ENCODE measurements at places on chromosomes 11 and 22.

DNA sequence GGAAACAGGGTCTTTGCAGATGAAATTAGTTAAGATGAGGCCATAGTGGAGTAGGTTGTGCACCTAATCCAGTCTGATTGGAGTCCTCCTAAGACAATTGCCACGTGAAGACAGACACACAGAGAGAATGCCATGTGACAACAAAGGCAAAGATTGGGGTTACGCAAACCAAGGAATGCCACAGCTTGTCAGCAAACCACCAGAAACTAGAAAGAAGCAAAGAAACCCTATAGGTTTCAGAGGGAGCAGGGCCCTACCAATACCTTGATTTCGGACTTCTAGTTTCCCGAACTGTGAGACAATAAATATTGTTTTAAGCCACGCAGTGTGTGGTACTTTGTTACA, 8.2 kb upstream of the LAYN start:
- no peak for DNase-seq

DNA sequence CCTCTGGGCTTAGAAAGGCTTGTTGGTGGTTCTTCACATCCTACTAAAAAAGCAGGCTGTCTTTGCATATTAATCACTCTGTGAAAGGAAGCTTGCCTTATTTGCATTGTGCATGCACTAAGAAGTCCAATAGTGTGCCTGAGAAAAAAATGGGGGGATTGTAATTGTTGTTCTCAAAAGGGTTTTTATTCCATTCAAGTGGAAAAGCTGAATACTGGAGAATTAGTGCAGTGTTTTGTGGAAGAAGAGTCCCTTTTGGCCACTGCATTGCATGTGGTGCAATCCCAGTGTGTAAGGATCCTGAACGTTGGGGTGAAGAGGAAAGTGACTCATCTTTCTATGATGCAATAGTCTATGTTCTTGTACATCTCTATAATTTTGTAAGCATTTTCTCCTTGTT, 16.5 kb downstream of the NCAM1 start:
- no peak for DNase-seq

- no peak for DNase-seq
These were observed 35.1 kb downstream of the HIPK3 start for GRCh38 chr11:33292311-33292710.

- DNase-seq: no peak
These were observed 1.1 kb downstream of the PRDX5 start for GRCh38 chr11:64318766-64319761.

DNA sequence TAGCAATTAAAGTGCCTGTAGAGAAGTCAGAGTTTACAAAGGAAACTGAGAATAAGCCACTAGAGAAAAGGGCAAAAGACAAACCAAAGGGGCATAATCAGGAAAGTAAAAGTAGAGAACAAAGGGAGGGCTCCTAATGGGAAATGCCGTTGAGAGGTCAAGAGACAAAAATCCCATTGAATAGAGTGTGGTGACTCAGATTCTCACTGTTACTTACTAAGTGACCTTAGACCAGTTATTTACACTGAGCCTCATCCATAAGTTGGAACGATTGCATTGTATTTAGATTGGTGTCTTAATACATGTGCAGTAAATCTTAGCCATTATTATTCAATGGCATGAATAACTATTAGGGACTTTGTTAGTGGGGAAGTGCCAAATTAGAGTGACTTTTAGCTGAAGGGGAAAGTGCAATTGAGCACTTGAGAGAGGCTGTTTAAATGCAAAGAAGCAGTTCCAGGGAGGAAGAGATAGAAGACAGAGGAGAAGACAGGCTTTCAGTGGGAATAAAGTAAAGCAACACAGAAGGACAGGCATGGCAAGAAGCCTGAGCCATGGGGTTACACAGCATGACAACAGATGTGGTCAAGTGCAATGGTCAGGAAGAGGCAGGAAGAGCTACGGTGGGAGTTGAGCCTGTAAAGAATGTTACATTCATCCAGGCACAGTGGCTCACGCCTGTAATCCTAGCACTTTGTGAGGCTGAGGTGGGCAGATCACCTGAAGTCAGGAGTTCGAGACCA, 82.6 kb downstream of the UBASH3B start:
- no peak for DNase-seq

- DNase-seq: no peak
These were observed 9.0 kb upstream of the ZBTB44 start for GRCh38 chr11:130323452-130324450.

GRCh38 chr11:36333897-36334296, 37.8 kb downstream of the PRR5L start:
- DNase-seq: no peak

- no peak for DNase-seq
These were observed 81.2 kb downstream of the RASSF10 start for GRCh38 chr11:13090228-13090708.

- no peak for DNase-seq
These were observed 3.0 kb downstream of the ME3 start for GRCh38 chr11:86669424-86669823.

DNA sequence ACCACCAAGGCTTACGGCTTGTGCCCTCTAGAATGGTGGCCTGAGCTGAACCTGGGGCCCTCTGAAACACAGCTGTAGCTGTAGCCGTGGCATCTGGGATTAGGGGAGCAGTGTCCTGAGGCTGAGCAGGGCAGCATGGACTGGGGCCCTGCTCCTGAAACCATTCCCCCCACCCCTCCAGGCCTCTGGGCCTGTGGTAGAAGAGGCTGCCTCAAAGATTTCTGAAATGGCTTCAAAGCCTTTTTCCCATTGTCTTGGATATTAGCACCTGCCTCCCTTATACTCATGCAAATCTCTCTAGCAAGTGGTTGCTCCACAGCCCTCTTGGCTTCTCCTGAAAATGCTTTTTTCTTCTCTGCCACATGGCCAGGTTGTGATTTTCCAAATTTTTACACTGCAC, 106.9 kb downstream of the CTNND1 start:
- DNase-seq: no peak

GRCh38 chr11:77129842-77130756, 2.1 kb downstream of the MYO7A start:
- no peak for DNase-seq

DNA sequence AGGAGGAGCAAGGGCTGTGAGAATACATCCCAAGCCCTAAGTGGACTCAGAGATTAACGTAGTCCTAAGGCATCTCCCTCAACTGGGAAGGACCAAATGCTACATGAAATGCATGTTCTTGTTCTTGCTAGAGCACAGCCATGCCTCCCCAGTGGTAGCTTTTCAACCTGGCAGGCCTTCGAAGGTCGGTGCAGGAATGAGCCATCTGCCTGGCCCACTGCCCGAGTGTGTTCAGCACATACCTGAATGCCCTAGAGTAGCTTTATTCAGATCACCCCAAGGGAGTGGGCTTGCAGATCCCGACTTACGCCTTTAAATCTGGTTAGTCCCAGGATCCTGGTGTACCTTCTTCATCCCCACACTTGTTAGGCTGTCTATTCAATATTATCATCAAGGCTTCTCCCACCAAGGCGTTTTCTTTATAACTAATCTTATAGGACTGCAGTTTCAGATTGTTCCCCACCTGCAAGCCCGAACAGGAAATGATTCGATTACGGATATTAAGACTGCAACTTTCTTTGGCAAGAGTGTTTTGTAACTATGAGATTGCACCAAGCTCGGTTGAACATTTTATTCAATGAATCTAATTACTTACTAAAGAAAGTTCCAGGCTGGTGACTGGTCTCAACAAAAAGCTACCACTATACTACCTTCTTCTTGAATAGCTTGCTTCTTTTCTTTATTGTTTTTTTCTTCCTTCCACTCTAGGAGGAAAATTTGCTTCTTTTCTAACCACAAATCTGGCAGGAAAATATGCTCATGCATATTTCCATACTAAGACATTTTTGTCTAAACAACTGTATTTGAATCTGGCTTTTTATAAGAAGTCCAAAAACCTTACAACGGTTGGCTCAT, 115.6 kb downstream of the SGSM3 start:
- DNase-seq: no peak
